ENCODE measurements at places on chromosomes 7 and 10. TPM values are rescaled to one million over a fixed set of nuclear protein-coding genes. Genes with fewer than 3 reads are reported as not detected.

The GRM3 gene
- polyA plus RNA-seq: not detected

The STEAP4 gene
- polyA plus RNA-seq: 0.23 TPM

The KIAA1549 gene
- polyA plus RNA-seq: 0.23 TPM

The PRLHR gene
- polyA plus RNA-seq: under 0.01 TPM

The WEE2 gene
- not detected for polyA plus RNA-seq

DNA sequence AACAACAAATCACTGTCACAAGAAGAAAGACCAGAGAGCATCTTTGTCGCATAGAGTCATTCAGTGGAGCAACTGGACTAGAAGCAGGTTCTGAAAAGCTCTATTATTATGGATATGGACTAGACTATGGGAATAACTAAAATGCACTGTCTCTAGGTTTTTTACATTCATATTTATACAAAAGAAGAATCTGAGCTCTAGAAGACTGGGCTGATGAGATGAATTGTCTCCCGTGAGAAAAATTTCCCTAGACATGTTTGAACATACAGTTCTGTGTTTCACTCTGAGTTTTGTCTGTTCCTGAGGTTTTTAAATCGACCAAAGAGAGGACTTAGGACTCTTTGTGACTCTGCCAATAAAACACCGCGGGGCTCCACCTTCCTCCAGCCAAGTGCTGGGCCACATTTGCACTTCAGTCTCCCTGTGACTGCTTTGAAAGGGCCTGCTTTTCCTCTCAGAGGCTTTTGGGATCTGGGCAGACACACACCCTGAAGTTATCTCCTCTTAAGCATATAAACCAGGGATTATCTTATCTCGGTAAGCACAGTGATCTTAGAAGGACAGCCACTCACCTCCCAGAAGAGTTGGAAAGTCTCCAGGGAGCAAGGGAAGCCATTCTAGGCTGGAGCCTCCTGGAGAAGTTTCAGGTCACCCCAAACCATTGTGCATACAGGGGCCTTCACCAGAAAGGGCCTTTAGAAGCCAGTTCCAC lies 101.0 kb upstream of the JCAD start:
- no peak for DNase-seq

- DNase-seq: peak; percentile 46
Measured at GRCh38 chr10:69772933-69773704, 28.6 kb upstream of the COL13A1 start.

GRCh38 chr10:93261089-93261488 lies 187.4 kb downstream of the CYP26A1 start:
- DNase-seq: no peak

- no peak for DNase-seq
Measured at GRCh38 chr10:27717861-27718260, 27.8 kb downstream of the MKX start.

DNA sequence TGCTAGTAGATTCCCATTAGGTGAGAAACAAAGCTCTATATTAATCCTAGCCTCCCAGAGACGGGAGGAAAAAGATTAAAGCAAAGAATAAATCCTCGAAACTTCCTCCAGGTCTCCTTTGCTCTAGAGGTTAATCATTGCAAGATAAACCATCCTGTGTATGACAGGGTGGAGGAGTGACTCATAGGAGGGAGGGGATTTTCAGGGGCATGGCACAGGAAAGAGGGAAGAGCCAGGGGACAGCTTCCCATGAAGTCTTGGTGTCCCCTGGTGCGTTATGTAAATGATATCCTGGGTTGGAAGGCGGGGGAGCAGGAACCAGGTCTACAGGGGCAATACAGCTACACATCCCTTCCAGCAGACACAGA lies 780 bp downstream of the CYP3A5 start:
- no peak for DNase-seq

DNA sequence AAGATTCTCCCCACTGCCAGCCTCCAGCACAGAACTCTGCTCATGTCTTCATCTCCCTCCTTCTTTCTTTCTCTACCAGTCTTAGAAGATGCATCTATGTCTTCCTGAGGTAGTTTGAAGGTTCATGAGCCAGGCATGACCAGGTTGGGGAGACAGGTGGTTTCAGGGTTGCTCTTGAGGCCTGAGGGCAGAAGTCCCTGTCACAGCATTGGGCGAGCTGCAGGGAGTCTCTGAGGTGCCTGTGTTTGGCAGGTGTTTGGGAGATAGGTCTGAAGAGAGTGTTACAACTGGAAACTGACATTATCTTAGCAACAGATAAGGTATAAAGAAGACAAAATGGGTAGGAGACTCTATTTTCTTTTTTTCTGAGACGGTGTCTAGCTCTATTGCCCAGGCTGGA lies 18.7 kb downstream of the PRSS2 start:
- no peak for DNase-seq

DNA sequence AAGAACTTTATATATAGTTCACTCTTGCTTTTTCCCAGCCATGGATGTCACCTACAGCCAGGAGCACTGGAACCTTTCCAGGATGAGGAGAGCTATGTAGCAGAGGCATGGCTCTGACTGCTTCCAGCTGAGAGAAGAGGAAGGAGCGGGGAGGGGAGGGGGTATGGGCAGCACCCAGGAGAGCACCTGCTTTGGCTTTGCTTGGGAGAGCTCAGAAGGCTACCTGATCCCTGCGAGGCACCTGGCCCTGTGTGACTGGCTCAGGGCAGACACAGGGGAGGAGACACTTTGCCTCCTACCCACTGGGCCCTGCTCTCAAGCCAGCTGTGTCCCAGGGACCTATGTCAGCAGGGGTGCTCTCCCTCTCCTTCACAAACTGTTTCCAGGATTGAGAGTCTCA lies 67.1 kb downstream of the HK1 start:
- DNase-seq: no peak

DNA sequence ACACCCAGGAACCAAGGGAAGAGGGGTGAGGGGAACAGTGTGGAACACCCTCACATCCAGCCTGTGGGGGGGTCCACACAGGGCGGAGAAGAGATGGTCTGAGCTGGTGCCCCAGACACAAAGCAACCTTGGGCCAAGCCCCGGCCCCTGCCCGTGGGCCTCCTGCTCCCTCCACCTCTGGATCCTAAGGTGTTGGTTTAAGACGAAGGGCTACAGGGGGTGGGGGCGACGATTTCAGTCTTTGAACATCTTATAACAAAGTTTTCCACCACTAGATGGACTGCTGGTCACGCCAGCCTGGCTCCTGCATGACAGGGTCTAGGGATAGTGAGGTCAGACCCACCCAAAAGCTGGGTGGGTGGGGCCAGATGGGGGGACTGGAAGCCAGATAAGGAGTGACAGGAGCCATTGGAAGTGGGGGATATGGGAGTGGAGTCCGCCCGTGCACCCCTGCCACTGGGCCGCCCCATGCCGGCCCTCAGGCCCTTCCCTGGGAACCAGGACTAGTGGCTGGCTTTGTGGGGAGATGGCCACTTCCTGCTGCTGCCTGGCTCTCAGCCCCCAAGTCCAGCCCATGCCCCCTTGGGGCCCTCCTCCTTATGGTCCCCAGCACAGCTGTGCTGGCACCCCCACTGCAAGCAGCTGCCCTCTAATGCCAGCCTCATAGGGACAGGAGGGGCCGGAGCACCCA lies 98.4 kb downstream of the RGS10 start:
- no peak for DNase-seq

All from sigmoid colon (tissue), 7 donors.